Smooth muscle cell of the pulmonary artery (primary cell): ENCODE measurements at places on chromosomes 5 and 9. TPM values are rescaled to one million over a fixed set of nuclear protein-coding genes. Genes with fewer than 3 reads are reported as not detected.

Gene SLC25A2
- total RNA-seq = 0.13 and 0.26 TPM in 2 replicates

Gene SLC6A19
- not detected in 2 replicates for total RNA-seq

Gene CCL28
- total RNA-seq = 13.4 and 20.9 TPM in 2 replicates

Gene ANGPTL2
- total RNA-seq = 43.4 and 104 TPM in 2 replicates

Gene EFNA5
- 1.1 and 4.8 TPM in 2 replicates for total RNA-seq

Gene SLC46A2
- not detected in 2 replicates for total RNA-seq
